NCI-H2029 treated with DMSO at 0.1 percent for 48 hours (cell line): ENCODE measurements at places on chromosomes 1 and 21.

DNA sequence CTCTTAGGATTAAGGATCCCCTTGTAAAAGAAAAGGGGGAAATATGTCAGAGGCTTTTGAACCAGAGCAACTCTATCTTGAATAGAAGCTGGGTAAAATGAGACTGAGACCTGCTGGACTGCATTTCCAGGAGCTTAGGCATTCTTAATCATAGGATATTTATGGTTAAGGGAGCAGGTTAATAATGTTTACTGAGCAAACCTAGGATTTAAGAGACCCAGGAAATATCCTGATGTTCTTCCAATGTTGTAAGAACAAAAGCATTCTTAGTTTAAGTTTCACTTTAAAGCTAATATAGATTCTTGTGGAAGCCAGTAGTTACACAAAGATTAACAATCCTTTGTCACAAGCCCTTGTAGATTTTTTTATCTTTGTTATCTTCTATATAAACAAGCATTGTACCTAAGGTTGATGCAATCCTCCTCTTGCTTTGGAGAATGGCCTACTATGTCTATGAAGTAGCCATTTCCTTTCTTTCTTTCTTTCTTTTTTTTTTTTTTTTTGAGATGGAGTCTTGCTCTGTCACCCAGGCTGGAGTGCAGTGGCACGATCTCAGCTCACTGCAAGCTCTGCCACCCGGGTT, 570.2 kb upstream of the BEND5 start:
- DNase-seq = no peak

DNA sequence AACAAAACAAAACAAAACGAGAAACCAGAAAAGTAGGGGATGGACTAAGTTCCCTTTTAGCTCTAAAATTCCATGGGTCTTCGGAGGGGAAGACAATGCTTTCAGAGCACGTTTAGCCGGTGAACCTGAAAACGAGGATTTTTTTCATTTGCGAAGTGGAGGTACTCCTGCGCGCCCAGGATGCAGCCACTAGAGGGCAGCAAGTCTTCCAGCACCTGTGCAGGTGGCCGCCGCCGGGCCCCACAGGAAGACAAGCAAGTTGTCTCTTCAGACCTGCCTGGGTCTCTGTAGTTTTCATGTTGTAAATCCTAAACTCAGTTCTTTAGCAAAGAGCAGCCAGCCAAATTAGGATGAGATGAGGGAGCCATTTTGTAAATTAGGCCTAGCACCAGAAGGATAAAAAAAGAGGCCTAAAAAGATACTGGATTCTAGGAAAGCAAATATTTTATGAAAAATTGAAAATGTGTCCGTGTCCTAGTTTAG, 17.7 kb upstream of the SNX27 start:
- peak; percentile 25 for DNase-seq

- DNase-seq = no peak
These were observed 6.7 kb downstream of the GON4L start for GRCh38 chr1:155850345-155850744.

DNA sequence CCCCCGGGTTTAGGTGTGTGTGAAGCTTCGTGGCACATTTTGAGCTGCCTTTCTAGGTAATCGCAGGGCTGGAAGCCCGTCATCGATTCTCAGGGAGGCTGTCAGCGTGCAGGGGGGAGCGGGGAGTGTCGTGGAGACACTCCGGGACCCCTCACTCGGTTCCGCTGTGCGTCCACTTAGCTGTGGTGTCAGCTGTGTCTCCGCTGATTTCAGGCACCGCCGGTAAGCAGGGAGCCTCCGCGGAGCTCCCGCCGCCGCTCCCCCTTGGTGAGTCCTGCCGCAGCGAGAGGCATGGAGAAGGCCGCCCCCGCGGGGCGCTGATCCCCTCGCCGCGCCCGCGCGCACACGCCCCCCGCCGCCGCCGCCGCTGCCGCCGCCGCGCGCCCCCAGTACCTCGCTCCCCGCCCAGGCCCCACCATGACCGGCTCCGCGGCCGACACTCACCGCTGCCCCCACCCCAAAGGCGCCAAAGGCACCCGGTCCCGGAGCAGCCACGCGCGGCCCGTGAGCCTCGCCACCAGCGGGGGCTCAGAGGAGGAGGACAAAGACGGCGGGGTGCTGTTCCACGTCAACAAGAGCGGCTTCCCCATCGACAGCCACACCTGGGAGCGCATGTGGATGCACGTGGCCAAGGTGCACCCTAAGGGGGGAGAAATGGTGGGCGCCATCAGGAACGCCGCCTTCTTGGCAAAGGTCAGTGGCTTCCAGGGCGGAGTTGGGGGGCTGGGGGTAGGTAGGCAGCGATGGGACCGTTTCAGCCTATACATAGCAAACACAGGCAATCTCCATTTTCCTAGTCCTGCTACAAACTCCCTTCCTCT, 995 bp downstream of the VASH2 start:
- no peak for DNase-seq

DNA sequence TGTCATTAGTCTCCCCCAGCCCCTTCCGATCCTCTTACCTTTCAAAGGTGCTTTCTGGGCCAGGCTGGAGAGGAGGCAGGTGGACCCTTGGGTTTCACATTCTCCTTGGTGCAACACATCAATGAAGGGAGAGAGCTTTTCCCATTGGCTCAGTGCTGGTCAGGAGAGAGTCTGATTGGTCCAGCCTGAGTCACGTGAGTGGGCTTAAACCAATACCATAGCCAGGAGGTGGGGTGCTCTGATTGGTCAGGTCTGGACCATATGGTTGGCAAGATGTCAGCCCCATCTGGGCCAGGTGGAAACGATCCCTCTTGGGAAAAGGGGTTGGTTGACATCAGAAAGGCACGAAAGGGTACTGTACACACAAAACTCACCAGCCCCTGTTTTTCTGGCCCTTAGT, 44.8 kb upstream of the ABCG1 start:
- DNase-seq = no peak

GRCh38 chr21:28554660-28555475, 437.8 kb downstream of the LTN1 start:
- no peak for DNase-seq
